ENCODE measurements at places on chromosomes 6 and 20. TPM values are rescaled to one million over a fixed set of nuclear protein-coding genes. Genes with fewer than 3 reads are reported as not detected.

- no peaks in the 10 kb centered on the region for H3K27me3 ChIP-seq
- no peaks in the 10 kb centered on the region for H3K36me3 ChIP-seq
- no peaks in the 10 kb centered on the region for H3K4me1 ChIP-seq
These were observed 754.4 kb upstream of the MARCKS start for GRCh38 chr6:113102761-113103160.

GRCh38 chr20:60888771-60889170 lies 363.3 kb upstream of the CDH4 start:
- DNase-seq: no peak
- no peak overlapping the region for H3K4me3 ChIP-seq
- no peak overlapping the region for H3K27ac ChIP-seq

The GFRA4 gene
- total RNA-seq: not detected

DNA sequence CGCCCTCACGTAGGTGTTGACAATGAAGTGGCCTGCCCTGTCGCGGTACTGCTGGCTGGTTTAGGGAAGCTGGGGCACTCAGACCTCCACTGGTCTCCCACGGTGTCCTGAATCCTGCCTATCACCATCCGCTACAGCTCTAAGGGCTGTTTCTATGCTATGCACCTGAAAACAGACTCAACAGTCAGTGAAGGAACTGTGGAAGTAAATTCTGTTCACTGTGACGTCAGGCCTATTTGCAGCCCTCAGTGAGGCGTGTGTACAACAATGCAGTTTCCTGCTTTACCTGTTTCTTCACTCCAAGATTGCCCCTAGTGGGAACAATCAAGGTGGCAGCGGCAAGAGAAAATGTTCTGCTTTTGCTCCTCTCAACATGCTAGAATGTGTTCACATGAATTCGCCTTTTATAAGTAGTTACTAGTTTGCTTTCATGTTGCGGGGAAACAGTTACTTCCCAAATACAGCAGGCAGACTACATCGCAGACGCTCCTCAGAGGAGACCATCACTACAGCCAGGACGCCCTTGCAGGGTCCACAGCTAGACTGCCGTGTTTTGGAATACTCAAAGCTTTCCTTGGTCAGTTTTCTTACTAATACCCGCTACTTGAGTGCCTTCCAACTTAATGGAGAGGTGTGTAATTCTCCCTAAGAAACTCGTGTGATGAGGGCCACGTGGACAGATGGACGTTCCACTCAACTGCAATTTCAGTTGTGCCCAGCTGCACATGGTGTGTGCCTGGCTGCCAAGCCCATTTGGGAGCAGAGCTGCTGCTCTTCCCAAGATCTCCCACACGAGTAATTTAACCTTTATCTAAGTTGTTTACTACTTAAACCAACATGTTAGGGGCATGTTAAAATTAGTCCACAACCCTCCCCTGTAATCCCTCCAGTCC lies 25.4 kb downstream of the DIDO1 start:
- no peaks in the 10 kb centered on the region for H3K4me1 ChIP-seq
- no peaks in the 10 kb centered on the region for H3K27me3 ChIP-seq
- peaks cover 9% of the 10 kb centered on the region for H3K36me3 ChIP-seq
- no peak overlapping the region for H3K4me3 ChIP-seq
- H3K27ac ChIP-seq: no peak overlapping the region
- no peak for DNase-seq

DNA sequence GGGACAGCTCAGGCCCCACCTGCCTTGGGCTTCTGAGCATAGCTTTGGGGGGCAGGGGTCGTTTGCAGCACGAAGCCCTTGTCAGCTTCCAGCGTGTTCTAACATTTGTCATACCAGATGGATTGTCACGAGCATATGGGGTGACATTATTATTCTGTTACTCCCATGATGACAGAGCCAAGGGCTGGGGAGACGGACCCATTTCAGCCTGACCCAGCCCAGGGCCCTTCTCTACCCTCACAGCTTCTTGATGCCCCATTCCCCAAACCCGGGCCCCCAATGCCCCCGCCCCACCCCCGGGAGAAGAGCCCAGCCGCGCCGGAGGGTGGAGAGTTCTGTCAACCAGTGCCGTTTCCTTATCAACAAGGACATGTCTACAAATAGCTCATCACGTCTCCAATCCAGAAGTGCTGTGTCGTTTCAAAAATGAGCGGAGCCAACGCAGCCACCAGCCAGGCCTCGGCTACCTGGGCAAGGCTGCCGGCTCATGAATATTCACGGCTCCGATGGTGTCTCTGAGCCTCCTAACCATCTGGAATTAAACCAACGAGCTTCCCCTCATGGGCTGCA lies 9.6 kb upstream of the CHRNA4 start:
- H3K36me3 ChIP-seq: no peaks in the 10 kb centered on the region
- H3K4me1 ChIP-seq: no peaks in the 10 kb centered on the region
- H3K4me3 ChIP-seq: no peak overlapping the region
- no peak overlapping the region for H3K27ac ChIP-seq
- no peaks in the 10 kb centered on the region for H3K27me3 ChIP-seq
- DNase-seq: no peak

The LINC00237 gene
- total RNA-seq: not detected

DNA sequence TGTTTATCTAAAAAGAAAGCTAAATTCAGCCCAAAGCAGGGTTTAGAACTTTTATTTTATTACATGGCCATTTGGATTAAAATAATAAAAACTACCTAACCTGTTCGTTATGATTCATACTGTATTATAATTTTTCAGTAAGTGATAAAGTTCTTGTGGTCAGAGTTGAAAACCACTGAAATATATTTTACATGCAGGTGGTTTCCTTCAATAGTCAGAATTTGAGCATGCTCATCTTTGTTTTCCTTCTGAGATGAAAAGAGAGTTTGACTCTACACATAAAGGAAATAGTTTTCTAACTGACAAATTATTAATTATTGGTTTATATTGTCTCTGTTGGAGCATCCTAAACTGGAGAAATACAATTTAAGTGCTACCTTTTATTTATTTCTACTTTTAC lies 114.0 kb upstream of the FKBP1C start:
- no peak overlapping the region for H3K4me3 ChIP-seq
- DNase-seq: no peak
- no peaks in the 10 kb centered on the region for H3K27me3 ChIP-seq
- H3K36me3 ChIP-seq: no peaks in the 10 kb centered on the region
- H3K27ac ChIP-seq: no peak overlapping the region

- no peaks in the 10 kb centered on the region for H3K27me3 ChIP-seq
- no peak overlapping the region for H3K27ac ChIP-seq
- H3K36me3 ChIP-seq: no peaks in the 10 kb centered on the region
- no peaks in the 10 kb centered on the region for H3K4me1 ChIP-seq
- DNase-seq: no peak
- H3K4me3 ChIP-seq: no peak overlapping the region
These were observed 79.7 kb upstream of the JARID2 start for GRCh38 chr6:15166121-15166520.

GRCh38 chr20:48771542-48771941 lies 56.3 kb downstream of the PREX1 start:
- H3K27me3 ChIP-seq: no peaks in the 10 kb centered on the region
- no peaks in the 10 kb centered on the region for H3K36me3 ChIP-seq
- H3K27ac ChIP-seq: no peak overlapping the region
- no peaks in the 10 kb centered on the region for H3K4me1 ChIP-seq
- no peak overlapping the region for H3K4me3 ChIP-seq

DNA sequence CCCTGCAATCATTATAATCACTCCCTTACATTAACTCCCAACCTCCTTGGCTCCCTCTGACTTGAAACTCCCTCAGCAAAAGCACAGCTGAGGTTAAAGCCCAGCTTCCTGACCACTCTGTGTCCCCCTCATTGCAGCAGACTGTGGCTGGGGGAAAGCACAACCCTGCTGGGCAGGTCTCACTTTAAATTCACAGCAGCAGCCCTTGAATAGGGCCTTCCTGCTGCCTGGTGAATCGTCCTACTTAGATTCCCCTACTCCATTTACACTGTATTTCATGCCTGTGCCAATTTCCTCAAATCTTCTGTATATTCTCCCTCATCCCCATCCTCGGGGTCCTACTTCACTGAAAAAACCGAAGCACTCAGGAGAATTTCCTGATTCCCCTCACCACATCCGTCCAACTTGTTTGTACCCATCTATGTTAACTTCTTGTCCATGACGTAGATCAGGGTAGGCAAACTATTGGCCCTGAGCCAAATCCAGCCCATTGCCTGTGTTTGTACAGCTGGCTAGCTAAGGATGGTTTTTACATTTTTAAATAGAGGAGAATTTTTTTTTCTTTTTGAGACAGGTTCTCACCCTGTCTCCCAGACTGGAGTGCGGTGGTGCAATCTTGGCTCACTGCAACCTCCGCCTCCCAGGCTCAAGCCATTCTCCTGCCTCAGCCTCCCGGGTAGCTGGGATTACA lies 31.5 kb upstream of the GCM1 start:
- H3K36me3 ChIP-seq: no peaks in the 10 kb centered on the region
- DNase-seq: peak; percentile 79
- no peaks in the 10 kb centered on the region for H3K27me3 ChIP-seq
- H3K4me3 ChIP-seq: no peak overlapping the region
- H3K4me1 ChIP-seq: no peaks in the 10 kb centered on the region
- H3K27ac ChIP-seq: peak overlapping the region; percentile 8

DNA sequence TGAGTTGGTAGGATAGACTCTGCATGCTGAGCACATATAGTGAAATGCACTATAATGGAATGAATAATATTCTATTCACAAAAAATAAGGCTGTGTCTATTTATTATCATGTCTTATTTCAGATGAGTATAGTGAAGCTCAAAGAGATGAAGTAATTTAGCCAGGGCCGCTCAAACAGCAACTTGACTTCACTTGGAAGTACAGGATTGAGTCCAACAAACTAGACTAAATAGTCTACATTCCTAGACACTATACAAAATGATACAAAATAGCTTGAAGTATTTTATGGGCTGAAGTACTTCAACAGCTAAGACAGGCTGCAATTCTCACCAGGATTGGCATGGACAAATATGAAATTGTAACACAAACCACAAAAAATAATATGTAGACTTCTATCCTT lies 144.5 kb upstream of the DST start:
- no peaks in the 10 kb centered on the region for H3K27me3 ChIP-seq
- DNase-seq: no peak
- H3K4me1 ChIP-seq: peaks cover 2% of the 10 kb centered on the region

- H3K27me3 ChIP-seq: no peaks in the 10 kb centered on the region
- no peak for DNase-seq
- peak within 1 kb of the TSS; percentile 32 for H3K4me3 ChIP-seq
These were observed at the start of gene LTB for GRCh38 chr6:31582230-31582643. Gene LTB (minus strand): TSS chr6:31582424. CDS start chr6:31582417, 7 bp downstream.

- no peak for DNase-seq
- peaks cover 4% of the 10 kb centered on the region for H3K36me3 ChIP-seq
- no peaks in the 10 kb centered on the region for H3K4me1 ChIP-seq
- no peak overlapping the region for H3K4me3 ChIP-seq
- no peak overlapping the region for H3K27ac ChIP-seq
These were observed 114.9 kb downstream of the FRK start for GRCh38 chr6:115945812-115946211.

The ILRUN gene
- total RNA-seq: 76.6 TPM

DNA sequence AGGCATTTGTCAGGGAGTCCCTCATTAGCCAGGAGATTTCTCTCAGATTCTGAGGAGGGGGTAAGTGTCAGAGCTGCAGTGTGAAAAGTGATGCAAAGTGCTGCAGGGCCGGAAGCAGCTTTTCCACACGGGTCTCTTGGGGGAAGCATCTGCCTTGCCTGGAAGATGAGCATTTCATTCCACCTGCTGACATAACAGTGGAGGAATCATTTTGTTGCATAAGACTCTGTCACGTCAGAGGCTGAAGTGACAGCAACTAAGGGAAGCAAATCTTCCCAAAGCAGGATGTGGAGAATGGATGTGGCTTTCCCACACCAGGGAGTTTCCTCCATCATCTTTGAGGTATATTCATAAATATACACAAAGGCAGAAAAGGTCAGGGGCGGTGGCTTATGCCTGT lies 22.8 kb downstream of the DCBLD1 start:
- H3K4me1 ChIP-seq: peaks cover 3% of the 10 kb centered on the region
- H3K27ac ChIP-seq: no peak overlapping the region
- no peak for DNase-seq
- H3K36me3 ChIP-seq: no peaks in the 10 kb centered on the region
- H3K4me3 ChIP-seq: no peak overlapping the region
- H3K27me3 ChIP-seq: no peaks in the 10 kb centered on the region

The DBNDD2 gene
- total RNA-seq: 104 TPM

The TGM2 gene
- 561 TPM for total RNA-seq

The FUT9 gene
- not detected for total RNA-seq

- no peak for DNase-seq
- no peak overlapping the region for H3K4me3 ChIP-seq
- no peak overlapping the region for H3K27ac ChIP-seq
- no peaks in the 10 kb centered on the region for H3K4me1 ChIP-seq
- H3K27me3 ChIP-seq: no peaks in the 10 kb centered on the region
These were observed 61.0 kb downstream of the RNF182 start for GRCh38 chr6:13985663-13986325.
